Sciatic nerve (tissue), 2 donors: ENCODE measurements at places on chromosomes 13 and 19. TPM values are rescaled to one million over a fixed set of nuclear protein-coding genes. Genes with fewer than 3 reads are reported as not detected.

ZNF415 gene
- total RNA-seq, result 12.6 TPM

DNA sequence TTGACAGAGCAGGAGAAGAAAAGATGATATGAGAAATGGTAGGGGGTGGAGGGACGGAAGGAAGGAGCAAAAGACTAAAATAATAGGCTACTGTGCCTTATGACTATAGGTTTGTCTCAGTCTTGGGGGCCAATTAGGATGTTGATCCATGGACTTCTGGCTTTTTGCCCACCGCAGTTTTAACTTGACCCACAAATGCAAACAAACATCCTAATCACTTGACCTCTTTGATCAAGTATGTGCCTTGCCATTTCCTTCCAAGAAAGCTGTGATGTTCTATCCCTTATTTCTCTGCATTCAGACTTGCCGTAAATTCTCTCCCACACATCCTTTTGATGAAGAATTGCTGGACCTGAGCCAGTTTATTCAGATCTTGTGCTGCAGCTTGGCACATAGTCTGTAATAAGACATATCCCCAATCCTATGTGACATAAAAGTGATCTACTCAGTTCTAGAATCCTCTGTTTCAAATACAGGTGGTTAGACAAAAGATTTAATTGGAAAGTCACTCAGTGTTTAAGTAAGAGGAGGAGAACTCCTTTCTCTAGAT is 62.8 kb downstream of the TPT1 start:
- no peak for DNase-seq

GRCh38 chr19:8610041-8610935 is at the start of gene ADAMTS10:
ADAMTS10 (minus strand) TSS chr19:8610715; CDS start chr19:8605710, 5,005 bp downstream.
- no peak for DNase-seq

GRCh38 chr13:38527140-38527539 is 159.7 kb upstream of the FREM2 start:
- DNase-seq, result no peak

DNA sequence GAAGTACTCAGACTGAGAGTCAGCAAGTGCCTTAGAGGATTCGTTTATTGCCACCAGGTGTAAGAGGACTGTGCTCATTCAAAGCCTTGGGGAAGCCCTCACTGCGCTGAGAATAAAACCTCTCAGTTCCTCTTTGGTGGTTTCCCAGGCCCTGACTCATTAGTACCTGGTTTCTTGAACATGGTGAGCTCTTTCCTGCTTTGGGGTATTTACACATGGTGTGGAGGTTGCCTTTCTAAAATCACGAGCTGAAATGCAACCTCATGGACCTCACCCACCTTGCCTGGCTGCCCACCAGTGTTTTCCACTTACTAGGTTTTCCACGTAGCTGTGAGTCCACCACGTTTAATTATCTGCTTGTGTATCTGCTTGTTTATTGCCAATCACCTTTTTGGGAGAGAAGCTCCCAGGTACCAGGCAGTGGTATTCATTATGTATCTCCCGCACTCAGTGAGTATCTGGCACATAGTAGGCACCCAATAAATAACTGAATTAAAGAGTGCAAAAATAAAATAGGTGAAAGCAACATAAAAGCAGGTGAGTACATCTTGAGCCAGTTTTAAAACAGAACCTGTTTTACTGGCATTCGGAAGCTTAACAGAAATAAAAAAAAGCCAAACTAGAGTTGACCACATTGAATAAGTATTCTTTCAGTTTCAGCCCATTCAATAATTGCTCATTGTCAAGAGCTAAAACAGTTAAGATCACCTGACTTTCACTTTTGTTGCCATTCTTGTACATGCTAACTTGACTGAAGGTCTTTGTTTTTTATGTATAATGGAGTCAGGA is 533.0 kb downstream of the MYO16 start:
- no peak for DNase-seq
